ENCODE measurements at places on chromosomes 2 and 18.

DNA sequence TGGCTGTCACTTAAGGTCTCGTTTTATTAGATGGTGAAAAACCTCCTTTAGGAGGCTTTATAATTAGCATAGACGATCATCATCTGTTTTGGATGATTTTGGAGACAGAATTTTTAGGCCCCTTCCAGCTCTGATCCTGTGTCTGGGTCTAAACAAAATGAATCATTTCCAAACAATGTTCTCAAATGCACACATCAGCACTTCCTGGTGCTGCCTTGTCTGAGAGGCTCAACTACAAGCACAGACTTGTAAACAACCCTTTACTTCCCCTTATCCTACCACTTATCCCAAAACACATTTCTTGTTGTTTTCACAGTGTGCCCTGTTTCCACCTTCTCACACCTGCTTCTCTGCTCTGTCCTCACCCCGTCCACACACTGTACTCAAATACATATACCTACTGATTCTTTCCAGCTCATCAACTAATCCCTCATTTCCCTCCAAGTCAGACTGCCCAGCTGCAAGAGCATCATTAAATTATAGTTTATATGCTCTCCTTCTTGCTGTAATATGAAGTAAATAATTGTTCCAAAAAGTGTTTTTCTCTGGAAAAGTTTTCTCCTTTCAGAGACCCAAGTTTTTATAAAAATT lies 71.2 kb upstream of the COL3A1 start:
- DNase-seq = no peak

GRCh38 chr2:67845621-67846369 lies 217.0 kb downstream of the C1D start:
- DNase-seq = no peak

- no peak for DNase-seq
Observed at GRCh38 chr2:191150600-191151330, at the start of gene STAT4. Gene STAT4, minus strand, starts transcription at chr2:191150994. Its CDS starts 2,791 bp downstream, at chr2:191148203.

GRCh38 chr2:100054426-100054825 lies 88.0 kb downstream of the AFF3 start:
- no peak for DNase-seq

DNA sequence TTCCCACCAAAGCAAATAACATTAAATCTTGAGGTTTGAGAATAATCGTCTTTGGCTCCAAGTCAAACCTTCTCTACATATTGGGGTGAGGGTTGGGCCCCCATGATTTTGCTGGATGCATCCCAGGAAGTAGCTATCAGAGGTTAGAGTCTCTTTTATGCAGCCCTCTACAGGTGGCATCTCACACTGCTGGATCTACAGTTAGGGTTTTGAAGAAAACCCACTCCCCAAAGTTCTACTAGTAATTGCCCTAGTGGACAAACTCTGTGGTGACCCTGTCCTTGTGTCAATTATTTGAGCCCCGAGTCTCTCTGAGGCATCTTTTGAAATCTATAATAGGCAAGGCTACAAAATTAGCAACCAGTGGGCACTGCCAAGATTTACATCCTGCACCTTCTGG lies 15.0 kb upstream of the REG1A start:
- DNase-seq = no peak

DNA sequence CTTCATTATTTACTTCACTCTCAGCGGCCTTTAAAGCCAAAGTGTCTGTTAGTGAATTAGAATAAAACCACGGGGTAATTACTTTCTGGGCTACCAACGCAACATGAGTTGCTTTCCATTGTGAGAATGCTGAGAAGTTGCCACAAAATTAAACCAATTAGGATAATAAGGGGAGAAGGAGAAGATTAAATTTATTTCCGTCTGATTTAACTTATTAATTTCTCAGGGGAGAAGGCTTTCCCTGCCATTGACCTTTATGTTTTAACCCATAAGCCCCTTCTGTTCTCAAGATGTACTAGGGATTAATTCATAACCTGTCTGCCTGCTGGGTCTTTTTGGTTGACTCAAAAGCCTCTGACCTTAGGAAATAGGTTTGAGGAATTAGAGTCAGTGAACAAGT lies 42.3 kb upstream of the IGFBP5 start:
- no peak for DNase-seq

DNA sequence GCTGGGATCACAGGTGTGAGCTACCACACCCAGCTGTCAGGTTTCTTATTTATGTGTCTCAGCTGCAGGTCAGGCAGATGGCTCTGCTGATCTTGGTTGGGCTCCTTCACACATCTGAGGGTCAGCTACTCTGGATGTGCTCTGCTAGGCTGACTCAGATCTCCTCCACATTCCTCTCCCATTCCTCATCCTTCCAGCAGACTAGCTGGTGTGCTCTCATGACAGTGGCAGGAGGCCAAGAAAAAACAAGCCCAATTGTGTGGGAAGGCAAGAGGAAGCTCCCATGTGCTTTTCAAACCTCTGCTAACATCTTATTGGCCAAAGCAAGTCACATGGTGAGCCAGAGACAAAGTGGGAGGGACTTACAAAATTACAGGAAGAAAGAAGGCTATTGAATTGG lies 11.7 kb upstream of the MSH6 start:
- no peak for DNase-seq

- DNase-seq = no peak
Observed at GRCh38 chr2:83069724-83070123, 1389.4 kb downstream of the SUCLG1 start.

- peak; percentile 80 for DNase-seq
Observed at GRCh38 chr2:75553935-75554531, 6.7 kb downstream of the EVA1A start.

- DNase-seq = no peak
Observed at GRCh38 chr2:12555012-12555645, 161.6 kb upstream of the TRIB2 start.

GRCh38 chr2:216485237-216485636 lies 13.4 kb upstream of the RPL37A start:
- no peak for DNase-seq

DNA sequence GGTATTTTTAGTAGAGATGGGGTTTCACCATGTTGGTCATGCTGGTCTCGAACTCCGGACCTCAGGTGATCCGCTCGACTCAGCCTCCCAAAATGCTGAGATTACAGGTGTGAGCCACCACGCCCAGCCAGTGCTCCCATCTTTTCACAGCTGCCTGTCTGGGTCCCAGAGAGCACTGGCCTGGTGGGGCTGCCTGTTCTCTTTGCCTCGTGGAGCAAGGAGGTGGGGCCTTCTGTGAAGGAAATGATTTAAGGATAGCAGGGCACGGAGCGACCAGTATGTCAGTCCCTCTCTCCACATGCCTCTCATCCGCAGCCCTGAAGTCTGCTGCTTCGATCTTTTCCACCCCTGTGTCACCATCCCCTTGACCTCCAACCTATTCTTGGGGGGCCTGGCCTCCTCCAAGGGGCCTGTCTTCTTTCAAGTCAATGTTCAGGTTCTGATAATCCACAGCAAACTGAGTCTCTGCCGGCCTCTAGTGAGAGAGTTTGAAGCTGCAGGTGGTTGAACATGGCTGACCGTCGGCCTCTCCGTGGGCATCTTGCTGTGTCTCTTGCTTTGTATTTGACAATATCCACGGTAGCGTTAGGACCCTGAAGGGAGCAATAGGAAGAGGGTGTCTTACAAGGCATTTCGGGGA lies 28.2 kb upstream of the GIGYF2 start:
- DNase-seq = no peak

DNA sequence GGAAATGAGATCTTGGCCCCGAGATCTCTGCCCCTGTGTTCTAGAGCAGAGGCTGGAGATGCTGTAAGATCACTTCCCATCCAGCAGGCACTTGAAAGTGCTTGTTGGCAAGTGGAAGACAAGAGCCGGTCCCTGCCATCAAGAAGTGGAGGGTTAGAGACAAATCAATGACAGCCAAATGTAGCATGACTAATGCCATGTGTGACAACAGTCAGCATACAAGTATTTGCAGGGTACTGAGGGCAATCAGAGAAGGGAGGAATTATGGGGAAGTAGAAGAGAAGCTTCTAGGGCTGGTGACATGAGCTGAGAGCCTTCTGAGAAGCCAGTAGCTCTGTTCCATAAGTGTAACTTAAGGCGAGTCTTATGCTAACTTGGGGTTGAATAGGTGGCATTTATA lies 58.6 kb downstream of the TMEM17 start:
- no peak for DNase-seq

GRCh38 chr2:69482471-69482870 lies 45.2 kb upstream of the NFU1 start:
- no peak for DNase-seq

DNA sequence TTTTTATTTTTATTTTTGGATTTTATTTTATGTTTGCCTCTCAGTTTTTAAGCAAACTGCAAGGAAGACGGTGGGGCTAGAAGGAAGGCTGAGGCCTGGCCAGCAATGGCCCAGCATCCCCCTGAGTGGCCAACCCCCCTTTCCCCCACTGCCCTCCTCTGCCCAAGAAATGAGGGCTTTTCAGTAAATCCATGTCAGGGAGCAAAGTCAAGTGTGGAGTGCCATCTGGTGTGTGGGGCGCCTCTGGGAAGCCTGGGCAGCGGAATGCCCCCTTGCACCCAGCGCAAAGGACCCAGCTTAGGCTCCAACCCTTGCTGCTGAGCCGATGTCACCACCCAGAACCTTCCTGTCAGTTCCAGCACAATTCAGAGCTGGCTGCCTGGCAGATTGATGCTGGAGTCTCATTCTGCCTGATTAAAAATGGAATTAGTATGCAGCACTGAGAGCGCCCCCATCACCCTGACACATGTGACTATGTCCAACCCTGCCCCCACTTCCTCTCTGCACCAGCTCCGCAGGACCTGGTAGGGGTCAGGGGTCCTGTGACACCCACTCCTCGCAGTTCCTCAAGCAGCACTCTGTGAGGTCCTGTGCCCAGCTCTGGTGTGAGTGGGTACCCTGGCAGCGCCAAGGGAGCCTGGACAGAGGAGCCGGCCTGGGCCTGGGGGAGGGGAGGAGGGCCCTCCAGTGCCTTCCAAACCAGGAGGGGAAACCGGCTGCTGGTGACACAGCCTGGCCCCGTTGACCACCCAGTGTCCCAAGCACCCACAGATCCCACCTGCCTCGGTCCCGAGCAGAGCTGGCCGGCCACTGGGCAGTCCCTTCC lies 9.2 kb upstream of the ALPP start:
- no peak for DNase-seq

- no peak for DNase-seq
Observed at GRCh38 chr18:33875029-33875565, 297.1 kb downstream of the ASXL3 start.

DNA sequence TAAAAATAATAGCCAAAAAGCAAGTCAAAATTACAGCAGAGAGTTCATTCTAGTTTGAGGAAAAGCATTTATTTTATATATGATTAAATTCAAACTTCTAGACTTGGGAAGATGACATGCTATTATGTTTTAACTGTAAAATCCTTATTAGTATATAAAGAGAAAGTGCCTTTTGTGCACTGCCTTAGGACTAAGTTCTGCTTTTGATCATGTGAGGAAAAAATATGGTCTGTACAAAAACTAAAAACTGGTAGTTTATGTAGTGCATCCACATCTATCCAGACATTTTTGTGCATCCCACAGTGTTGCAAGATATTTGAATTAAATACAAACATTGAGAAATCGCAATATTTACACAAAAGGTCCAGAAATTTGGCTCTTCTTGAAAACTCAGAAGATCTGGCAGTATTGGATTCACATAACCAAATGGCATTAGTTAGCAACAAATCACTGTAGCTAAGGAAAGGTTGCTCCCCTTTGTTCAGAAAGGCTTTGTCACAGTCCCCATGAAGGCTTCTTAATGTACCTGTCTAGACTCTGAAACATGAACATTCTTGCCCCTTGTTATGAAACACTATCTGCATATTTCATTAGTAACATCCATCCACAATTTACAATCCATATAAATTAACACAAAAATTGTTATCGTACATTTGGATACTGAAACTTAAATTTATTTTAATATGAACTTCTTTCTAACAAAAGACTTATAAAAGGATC lies 2.2 kb downstream of the MMADHC start:
- no peak for DNase-seq

DNA sequence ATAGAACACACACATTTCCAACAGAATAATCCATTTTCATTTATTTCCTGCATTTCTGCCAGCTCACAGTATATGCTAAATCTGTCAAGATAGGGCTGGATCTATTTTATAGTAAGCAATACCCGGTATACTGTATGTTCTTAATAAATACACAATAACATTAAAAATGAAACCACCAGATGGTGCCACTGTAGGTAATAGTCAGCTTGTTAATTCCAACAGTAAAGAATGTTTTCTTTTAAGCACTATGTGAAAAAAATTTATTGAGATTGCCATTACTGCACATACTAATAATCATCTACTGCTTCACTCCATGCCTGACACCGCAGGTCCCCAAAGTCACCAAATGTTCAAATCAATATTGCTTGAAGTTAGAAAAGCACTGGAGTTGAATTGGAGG lies 131.5 kb upstream of the PGAP1 start:
- no peak for DNase-seq

DNA sequence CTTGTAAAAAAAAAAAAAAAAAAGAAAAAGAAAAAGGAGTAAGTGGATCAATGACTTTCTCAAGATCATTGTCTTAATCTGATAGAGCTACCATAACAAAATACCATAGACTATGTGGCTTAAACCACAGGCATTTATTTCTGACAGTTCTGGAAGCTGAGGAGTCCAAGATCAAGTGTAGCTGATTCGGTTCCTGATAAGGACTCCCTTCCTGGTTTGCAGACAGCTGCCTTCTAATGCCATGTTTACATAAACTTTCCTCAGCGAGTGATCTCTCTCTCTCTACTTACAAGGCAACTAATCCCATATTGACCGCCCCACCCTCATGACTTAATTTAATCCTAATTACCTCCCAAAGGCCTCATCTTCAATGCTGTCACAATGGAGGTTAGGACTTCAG lies 36.5 kb upstream of the SIX2 start:
- DNase-seq = no peak

GRCh38 chr2:109660046-109660860 lies 46.1 kb downstream of the SOWAHC start:
- no peak for DNase-seq

- no peak for DNase-seq
Observed at GRCh38 chr2:63121055-63121834, 70.6 kb downstream of the OTX1 start.

DNA sequence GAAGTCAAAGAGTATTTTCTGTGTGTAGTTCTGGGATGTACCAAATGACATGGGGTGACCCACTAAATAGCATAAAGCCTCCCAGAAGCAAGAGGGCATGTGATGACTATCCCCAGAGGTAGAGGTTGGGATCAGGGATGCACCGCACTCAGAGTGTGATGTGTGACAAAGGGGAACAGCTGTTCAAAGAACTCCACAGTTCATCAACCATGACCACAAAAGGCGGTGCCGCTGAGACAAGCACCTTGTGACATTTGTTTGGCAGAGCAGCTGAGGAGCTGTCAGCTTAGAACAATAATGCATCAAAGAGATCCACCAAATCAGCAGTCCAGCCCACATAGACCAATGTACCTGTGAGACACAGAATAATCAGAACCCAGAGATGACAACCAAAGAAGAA lies 81.3 kb downstream of the VWC2L start:
- DNase-seq = no peak
